ENCODE measurements at places on chromosomes 4 and X.

- DNase-seq, result no peak
Measured at GRCh38 chr4:13706716-13707115, 79.2 kb upstream of the BOD1L1 start.

- no peak for DNase-seq
Measured at GRCh38 chrX:14013054-14013453, 16.6 kb downstream of the GEMIN8 start.

DNA sequence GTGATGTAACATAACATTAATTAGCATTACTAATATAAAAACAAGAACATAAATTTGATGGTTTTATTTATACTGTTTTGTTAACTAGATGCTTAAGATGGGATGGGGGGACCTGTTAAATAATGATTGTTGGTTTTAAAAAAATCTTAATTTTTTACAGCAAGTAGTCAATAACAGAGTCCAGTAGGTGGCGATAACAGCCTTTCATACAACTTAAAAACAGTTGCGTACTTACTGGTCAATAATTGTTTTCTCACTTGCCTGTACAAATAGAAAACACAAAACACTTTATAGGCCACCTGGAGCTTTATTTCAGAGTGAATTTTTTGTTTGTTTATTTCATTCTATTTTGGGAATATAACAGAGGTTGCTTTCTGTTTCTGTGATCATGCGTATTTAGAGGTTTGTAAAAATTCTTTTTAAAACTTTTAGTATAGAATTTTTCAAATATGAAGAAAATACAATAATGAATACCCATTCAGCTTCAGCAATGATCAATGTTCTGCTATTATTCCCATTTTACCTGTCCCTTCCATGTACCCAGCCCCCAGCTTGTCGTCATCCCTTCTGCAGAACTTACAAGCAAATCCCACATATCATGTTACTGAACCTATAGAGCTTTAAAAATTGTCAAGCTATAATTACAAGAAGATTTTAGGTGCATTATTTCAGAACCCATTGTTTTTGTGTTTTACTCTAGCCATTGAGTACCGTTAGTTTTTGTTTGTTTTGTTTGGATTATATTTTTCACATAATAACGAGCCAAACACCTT lies 97.1 kb downstream of the MRPL1 start:
- no peak for DNase-seq

DNA sequence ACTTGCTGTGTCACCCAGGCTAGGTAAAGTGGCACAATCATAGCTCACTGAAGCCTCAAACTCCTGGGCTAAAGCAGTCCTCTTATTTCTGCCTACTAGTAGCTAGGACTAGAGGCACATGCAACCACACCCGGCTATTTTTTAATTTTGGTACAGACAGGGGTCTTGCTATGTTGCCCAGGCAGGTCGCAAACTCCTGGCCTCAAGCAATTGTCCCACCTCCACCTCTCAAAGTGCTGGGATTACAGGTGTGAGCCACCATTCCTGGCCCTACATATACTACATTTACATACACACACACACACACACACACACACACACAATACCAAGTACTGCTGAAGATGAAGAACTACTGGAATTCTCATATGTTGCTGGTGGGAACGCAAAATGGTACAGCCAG lies 26.9 kb downstream of the SMIM31 start:
- no peak for DNase-seq

DNA sequence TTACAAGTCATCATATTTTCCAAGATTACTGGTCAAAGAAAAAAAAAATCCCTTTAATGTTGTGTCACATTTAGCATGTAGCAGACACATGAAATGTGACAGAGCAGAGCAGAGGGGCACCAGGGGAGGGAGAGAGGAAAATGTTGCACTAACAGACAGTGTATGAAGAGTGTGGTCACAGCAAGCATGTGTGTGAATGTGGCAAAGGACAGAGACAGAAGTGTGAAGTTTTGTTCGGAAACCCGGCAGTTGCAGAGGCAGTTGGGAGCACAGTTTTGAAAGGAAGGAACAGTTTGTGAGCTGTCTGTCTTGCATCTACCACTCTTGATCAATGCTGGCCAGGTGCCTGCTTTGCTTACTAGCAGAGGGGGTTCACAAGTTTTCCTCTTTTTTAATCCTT lies 83.9 kb upstream of the MAP3K15 start:
- no peak for DNase-seq

GRCh38 chr4:24933684-24934275 lies 20.9 kb upstream of the CCDC149 start:
- DNase-seq, result no peak

- DNase-seq, result peak; percentile 37
Measured at GRCh38 chr4:48173056-48173991, 39.3 kb upstream of the TXK start.

- no peak for DNase-seq
Measured at GRCh38 chr4:55491486-55491885, 55.2 kb downstream of the CLOCK start.

- DNase-seq, result no peak
Measured at GRCh38 chr4:55604996-55605395, 13.0 kb upstream of the PDCL2 start.

GRCh38 chr4:98260047-98260578 lies 1.1 kb upstream of the RAP1GDS1 start:
- no peak for DNase-seq

GRCh38 chr4:80422727-80423404 lies 87.3 kb downstream of the CFAP299 start:
- no peak for DNase-seq

Data from DMS 273 treated with DMSO at 0.1 percent for 48 hours (cell line).